ENCODE measurements at places on chromosomes 5 and 9. TPM values are rescaled to one million over a fixed set of nuclear protein-coding genes. Genes with fewer than 3 reads are reported as not detected.
A peak's percentile ranks its signal among the peaks of the same experiment; 100 is the strongest.

GRCh38 chr9:78006734-78007133, 24.9 kb downstream of the GNAQ start:
- DNase-seq, result no peak

GRCh38 chr9:125227761-125228160, 13.4 kb downstream of the HSPA5 start:
- DNase-seq, result no peak

DNA sequence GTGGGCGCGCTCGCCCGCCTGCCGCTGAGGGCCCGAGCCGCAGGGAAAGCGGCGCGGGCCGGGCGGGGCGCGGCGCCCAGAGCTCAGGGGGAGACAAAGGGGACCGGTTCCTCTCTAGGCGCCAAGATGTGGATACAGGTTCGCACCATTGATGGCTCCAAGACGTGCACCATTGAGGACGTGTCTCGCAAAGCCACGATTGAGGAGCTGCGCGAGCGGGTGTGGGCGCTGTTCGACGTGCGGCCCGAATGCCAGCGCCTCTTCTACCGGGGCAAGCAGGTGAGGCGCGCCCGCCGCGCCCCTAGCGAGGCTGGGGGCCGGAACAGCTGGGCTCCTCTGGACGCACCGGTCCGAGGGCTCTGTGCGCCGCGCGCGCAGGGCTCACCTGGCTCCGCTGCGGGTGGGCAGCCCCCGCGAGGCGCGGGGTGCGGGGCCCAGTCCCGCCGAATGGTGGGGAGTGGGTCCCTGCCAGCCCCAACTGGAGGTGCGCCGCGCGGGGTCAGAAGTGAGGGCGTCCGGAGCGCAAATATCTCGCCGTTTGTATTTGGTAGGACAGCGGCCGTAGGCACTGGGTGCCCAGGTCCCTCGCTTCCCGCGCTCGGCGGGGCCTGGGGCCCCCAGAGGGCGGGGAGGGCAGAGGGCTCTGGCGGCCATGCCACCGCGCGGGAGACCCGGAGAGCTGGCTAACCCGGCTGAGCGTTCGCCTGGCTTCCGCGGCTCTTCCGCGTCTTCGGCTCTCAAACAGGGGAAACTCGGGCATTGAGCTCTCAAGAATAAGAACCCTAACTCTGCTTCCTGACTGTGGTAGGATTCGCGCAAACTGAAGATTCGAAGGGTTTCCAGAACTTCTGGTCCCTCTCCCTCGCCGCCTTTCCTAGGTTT, 607 bp downstream of the UHRF2 start:
- peak; percentile 33 for DNase-seq

DNA sequence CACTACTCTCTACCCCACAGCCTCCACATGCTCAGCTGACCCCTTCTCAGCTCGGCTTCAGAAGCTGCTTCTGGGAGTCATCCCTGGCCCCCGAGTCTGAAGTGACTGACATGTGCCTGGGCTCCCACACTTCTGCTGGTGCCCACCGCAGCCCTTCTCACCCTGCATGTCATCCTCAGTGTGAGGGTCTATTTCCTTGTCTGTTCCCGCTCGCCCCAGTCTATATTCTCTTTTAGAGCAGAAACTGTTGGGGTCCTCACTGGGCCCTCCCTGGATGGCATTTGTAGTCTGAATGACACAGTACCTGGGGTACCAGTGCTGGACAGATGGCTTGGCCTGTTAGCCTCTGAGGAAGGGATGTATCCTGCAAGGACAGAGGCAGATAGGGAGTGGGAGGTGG, 5.3 kb downstream of the ECSCR start:
- no peak for DNase-seq

- DNase-seq, result no peak
These were observed 13.1 kb downstream of the TSSK1B start for GRCh38 chr5:113421693-113422092.

DNA sequence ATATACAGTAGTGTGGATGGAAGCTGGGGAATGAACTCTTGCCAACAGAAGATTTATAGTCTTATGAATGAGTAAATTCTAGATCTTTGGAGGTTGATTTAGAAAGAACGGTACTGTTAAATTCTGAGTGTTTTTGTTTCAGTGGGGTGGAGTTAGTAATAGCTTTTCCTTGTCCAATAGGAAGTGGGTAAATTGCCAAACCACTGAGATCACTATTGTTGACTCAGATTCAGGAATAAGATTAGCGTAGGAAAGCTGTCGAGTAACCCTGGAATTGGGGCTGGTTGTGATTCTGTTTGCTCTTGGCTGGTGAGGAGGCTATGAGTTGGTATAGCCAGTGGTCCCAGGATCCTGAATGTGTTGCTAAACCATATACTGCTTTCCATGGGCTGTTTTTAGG, 155.6 kb downstream of the ARHGAP26 start:
- peak; percentile 13 for DNase-seq

DNA sequence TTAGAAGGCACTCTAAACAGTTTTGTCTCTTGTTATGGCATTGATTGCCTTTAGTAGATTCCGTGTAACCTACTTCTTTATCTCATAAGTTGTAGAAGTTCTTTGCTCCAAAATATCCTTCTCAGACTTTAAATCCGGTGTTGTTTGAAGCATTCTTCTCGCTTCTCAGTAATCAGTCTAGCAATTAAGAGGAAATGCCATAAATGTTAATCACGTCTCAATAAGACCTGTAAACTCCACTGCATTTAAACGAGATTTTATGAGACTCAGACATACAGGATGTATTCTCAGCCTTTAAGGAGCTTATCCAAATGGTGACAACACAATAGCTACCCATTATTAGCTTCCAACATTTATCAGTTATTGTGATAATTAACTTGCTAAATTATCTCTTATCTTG, 7.7 kb upstream of the C5 start:
- no peak for DNase-seq

Gene ZNF300
- not detected for total RNA-seq

DNA sequence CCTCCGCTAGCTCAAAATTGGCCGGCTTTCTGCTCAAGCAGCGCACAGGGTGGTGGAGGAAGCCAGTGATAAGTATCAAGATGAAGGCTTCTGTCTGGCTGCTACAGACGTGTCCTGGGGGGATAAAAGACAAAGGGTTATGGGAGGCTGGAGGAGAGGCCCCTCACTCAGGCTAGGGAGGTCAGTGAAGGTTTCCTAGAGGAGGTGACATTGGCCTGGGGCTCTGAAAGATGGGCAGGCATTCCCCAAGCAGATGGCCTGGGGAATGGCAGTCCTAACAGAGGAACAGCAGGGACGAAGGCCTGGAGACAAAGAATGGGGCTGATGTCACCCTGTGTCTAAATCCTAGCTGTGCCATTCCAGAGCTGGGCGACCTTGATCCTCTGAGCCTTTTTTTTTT, 32.3 kb downstream of the OLFML2A start:
- DNase-seq, result no peak

Gene ZBED3
- 10.9 TPM for total RNA-seq

DNA sequence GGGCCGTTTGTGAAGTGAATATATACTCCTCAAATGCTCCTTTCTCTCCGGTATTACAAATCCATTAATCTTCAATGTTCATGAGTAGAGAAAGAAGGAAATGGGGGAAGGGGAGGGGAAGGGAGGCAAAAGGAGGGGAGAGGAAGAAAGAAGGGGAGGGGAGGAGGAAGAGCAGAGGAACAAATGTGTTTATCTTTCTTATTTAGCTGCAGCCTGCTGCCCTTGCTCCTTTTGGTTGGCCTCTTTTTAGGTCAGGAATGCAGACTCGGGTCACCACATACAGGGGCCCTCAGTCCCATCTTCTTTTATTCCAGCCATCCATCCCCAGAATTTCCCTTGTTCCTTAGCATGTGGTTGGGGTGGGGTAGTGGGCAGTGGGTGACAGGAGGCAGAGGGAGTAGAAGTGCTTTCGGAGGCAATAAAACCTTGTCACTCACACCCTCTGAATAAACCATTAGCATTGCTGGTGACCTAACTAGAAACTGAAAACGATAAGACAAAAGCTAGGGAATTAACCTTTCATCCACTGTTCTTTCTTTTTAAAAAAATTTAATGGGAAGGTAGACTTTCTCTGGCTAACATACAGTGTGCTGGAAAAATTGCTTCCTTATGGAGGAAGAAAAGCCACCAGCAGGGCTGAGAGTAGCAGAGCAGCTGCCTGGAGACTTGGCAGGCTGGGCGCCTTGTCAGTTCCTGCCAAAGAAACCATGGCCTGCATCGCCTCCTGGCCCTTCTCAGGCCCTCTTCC, 16.8 kb upstream of the PRLR start:
- peak; percentile 94 for DNase-seq

- DNase-seq, result no peak
These were observed 81.1 kb upstream of the RAI14 start for GRCh38 chr5:34574936-34575467.

Gene FAM151B
- total RNA-seq, result 1.1 TPM

Gene CDH6
- total RNA-seq, result 0.58 TPM

GRCh38 chr5:60207040-60207439, 313.5 kb upstream of the PDE4D start:
- DNase-seq, result peak; percentile 27

- no peak for DNase-seq
These were observed 393.9 kb downstream of the PRELID2 start for GRCh38 chr5:145441228-145441627.

- no peak for DNase-seq
These were observed 15.9 kb upstream of the OMD start for GRCh38 chr9:92439921-92440750.

Gene ESM1
- total RNA-seq, result not detected

Gene REEP5
- total RNA-seq, result 18.7 TPM

Gene IFNA13
- total RNA-seq, result not detected

GRCh38 chr5:146516151-146516475, at the start of gene GPR151:
Gene GPR151 (minus strand): TSS chr5:146516190. CDS start chr5:146516113, 77 bp downstream.
- DNase-seq, result peak; percentile 6

GRCh38 chr5:132591145-132591544, 34.4 kb downstream of the RAD50 start:
- peak; percentile 29 for DNase-seq

- no peak for DNase-seq
These were observed 11.6 kb downstream of the TRAF1 start for GRCh38 chr9:120914953-120915352.

Gene TYRP1
- not detected for total RNA-seq

Gene GNA14
- not detected for total RNA-seq

GRCh38 chr5:39654715-39655114, 229.9 kb upstream of the DAB2 start:
- no peak for DNase-seq

Gene GLDC
- 26.3 TPM for total RNA-seq

GRCh38 chr5:158431369-158432029, 572.6 kb upstream of the CLINT1 start:
- DNase-seq, result no peak

GRCh38 chr5:54217826-54218503, 92.4 kb downstream of the ARL15 start:
- DNase-seq, result peak; percentile 82

- no peak for DNase-seq
These were observed 13.0 kb upstream of the FAM240B start for GRCh38 chr9:38732885-38733284.

Gene SOWAHA
- total RNA-seq, result 0.78 TPM

- DNase-seq, result peak; percentile 18
These were observed 27.5 kb downstream of the ZNF474 start for GRCh38 chr5:122156724-122157325.

Gene SLC6A18
- total RNA-seq, result not detected

- no peak for DNase-seq
These were observed 1.0 kb downstream of the LRRC8A start for GRCh38 chr9:128882677-128883603.

DNA sequence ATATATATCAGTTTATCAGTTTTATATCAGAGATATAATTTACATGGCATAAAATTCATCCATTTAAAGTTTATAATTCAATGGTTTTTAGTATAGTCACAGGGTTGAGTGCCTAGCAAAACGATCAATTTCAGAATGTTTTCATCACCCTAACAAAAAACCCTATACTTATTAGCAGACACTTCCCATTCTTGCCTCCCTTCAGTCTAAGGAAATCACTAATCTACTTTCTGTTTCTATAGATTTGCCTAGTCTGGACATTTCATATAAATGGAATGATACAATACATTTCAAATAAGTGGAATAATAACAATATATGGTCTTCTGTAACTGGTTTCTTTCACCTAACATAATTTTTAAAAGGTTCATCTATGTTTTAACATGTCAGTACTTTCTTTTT, 9.6 kb upstream of the LNPEP start:
- no peak for DNase-seq

DNA sequence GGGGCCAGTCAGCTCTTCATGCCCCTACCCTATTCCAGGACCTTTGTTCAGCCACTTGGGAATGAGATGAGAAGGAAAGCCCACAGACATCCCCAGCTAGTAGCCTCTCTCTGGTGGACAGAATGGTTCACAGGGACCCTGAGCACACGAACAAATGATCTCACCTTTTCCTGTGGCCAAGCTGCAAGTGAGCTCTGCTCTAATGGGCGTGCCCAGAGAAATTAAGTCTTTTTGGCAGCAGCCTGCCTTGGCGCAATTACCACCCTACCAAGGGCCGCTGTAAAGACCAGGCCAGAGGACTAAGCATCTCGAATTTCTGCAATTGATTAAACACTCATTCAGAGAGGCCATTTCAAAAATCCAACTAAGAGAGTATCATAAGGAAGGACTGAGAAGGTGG, 56.0 kb downstream of the WHRN start:
- DNase-seq, result no peak

Gene IL13
- not detected for total RNA-seq

Gene FOXD4L3
- not detected for total RNA-seq

DNA sequence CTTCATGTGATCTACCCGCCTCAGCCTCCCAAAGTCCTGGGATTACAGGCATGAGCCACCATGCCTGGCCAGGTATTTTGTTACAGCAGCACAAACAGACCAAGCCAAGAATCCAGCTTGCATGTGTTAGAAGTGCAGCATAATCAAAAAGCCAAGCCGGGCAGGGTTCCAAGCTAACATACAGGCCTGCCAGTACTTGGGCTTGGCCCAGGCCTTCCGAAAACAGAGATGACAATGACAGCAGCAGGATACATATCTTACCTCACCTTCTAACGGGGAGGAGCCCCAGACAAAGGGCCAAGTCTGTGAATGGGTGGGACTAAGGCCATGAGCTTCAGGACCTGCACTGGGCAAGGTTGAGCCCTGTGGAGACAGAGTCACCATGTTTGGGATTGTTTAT, 91.4 kb upstream of the ZNF462 start:
- no peak for DNase-seq
